ENCODE measurements at places on chromosomes 5 and 9.

DNA sequence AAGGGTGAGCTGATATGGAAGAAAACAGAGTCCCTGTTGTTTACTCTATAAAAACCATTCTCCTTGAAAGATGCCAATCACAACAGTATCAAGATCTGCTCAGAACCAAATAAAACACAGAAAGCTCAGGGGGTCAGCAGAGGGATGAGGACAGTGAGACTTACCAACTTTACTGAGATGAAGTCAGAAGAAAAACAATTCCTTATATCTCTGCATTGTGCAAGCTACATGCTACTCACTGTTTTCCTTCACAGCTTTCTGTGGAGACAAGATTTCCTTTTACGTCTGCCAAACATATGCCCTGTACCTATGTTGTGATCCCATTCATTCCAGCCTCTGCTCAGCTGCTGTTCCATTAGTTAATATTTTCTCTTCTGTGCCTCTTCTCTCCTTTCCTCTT lies 185.6 kb downstream of the TSSK1B start:
- DNase-seq, result no peak

GRCh38 chr5:164356790-164357189 lies 851.4 kb downstream of the MAT2B start:
- no peak for DNase-seq

DNA sequence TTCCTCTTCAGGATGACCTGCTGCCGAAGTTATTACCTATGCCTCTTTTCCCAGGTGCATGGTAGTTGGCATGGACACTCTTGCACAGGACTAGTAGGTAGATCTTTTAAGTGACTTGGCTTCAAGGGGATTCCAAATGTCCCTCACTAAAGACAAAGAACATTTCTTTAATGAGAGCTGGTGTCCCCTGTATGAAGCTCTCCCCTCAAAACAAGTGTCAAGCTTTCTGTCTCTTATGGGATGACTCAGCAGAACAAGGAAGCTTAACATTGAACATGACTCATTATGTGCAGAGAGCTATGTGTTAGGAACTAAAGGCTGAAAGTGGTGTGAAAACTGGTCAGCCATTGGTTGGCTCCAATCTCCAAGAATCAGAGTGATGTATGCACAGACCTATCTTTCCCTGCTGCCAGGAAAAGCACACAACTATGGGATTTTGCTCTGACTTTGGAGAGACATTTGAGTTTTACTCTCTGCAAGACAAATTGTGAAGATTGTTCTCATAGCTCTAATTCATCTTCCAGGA lies 120.5 kb downstream of the PRDM6 start:
- no peak for DNase-seq

GRCh38 chr5:31193591-31194467 lies at the start of gene CDH6:
CDH6 (plus strand) TSS chr5:31193686; CDS start chr5:31267474, 73,788 bp downstream.
- peak; percentile 55 for DNase-seq

DNA sequence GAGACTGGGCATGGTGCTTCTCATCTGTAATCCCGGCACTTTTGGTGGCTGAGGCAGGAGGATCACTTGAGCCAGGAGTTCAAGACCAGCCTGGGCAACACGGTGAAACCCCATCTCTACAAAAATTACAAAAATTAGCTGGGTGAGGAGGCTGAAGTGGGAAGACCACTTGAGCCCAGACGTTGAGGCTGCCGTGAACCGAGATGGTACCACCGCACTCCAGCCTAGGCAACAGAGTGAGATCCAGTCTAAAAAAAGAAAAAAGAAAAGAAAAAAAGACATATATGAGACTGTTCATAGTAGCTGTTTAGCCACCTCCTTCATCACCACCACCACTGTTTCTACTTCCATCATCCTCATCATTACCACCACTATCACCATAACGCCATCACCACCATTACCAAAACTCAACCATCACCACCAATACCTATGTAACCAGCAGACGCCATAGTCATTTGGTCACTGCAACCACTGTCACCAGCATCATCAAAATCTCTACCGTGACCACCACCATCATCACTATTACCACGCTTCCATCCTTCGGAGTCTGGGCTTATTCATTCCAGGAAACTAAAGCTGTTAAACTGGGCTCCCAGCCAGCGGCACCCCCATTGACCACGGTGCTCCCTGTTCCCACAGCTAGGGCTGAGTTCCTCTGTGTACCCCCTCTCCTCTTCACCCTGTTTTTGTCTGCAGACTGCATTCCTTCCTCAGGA lies 8.4 kb upstream of the KIF12 start:
- DNase-seq, result no peak

- no peak for DNase-seq
Measured at GRCh38 chr5:125059255-125060002, 313.0 kb upstream of the ZNF608 start.

GRCh38 chr9:85610074-85610860 lies 131.5 kb downstream of the AGTPBP1 start:
- peak; percentile 75 for DNase-seq

- DNase-seq, result no peak
Measured at GRCh38 chr5:119009131-119009530, 20.8 kb upstream of the DTWD2 start.

- no peak for DNase-seq
Measured at GRCh38 chr9:117772960-117773359, 68.8 kb downstream of the TLR4 start.

DNA sequence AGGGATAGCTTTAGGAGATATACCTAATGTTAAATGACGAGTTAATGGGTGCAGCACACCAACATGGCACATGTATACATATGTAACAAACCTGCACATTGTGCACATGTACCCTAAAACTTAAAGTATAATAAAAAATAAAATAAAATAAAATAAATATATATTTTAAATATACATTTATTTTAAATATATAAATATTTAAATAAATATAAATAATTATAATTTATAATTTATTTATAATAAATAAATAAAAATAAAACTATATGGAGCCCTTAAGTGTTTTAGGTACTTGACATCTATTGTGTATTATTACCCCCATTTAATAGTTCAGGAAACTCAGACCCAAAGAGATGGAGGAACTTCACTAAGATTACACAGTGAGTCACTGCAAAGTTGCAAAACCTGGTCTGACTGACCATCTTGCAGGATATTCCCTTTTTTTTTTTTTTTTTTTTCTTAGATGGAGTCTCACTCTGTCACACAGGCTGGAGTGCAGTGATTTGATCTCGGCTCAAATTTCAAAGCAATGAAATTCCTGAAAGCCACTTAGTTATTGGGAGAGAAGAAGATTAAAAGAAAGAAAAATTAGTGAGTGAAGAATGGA lies 5.8 kb upstream of the C5orf52 start:
- no peak for DNase-seq

- no peak for DNase-seq
Measured at GRCh38 chr5:164934561-164934960, 1429.1 kb downstream of the MAT2B start.

DNA sequence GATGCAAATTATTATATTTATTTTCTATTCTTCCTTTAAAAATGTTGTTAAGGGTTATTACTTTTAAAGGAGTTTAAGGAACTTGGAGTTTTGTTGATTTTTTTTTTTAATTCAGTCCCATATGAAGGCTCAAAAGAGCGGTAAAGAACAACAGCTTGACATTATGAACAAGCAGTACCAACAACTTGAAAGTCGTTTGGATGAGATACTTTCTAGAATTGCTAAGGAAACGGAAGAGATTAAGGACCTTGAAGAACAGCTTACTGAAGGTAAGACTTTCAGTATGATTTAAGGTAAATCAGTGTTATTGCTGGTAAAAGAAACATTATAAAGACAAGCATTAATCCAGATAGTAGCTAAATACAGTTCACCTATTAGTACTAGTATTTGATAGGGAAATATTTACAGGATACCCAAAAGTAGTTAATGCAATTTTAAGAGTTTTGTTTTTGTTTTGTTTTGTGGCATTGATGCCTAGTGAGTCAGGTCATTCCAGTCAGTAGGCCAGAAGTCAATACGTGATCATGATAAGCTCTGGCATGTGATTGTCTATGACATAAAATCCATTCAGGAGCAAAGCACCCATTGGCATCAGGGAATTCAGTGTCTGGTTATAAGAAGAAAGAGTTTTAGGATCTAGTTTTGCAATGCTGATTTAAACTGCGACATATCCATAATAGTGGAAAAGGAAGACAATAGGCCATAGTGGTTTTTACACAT lies 49.2 kb downstream of the CNTRL start:
- DNase-seq, result no peak

- DNase-seq, result no peak
Measured at GRCh38 chr5:87791869-87792268, 379.1 kb upstream of the CCNH start.

- peak; percentile 93 for DNase-seq
Measured at GRCh38 chr9:34701769-34702736, 7.9 kb downstream of the CCL21 start.

DNA sequence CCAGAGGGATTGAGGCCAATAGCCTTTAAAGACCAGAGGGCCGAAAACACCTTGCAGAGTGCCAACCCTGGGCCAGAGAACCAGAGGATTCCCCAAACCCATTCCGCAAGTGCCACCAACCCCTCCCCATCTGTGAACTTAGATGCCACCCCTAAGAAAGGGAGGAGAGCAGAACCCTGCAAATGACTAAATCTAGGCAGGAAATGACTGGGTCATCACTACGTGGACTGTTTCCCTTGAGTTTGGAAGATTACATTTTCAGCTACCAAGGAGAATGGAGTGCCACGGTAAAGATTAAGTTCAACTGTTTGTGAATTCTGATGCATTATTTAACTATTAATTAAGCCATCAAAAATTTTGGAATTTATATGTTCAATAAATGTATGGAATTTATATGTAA lies 142.8 kb downstream of the ENC1 start:
- DNase-seq, result no peak

DNA sequence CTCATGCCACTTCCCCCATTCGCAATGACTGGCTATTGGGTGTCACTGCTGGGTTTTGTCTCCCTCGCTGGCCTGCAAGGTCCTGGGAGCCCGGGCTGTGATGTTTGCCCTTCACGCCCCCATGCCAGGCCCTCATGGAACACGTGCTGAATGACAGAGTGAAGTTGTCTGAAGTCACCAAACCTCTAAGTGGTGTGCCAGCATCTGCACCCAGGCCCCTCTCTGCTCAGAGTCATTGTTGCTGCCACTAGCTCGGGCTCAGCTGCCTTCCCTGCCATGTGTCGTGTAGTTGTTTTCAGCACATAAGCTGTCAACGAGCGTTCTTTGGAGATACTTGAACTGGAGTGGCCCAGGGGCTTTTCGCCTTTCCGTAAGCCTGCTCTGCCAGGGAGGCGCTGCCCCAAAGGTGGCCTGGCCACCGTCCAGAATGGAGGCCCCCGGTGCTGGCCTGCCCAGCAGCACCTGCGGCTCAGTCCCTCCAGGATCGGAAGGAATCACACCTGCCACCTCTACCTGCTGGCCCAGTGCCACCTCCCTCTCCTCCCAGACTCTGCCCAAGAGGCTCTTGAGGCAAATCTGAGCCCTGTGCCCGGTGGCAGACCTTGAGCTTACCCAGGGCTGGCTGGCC lies 250.1 kb downstream of the PBX3 start:
- no peak for DNase-seq

GRCh38 chr5:59517926-59518585 lies 375.5 kb downstream of the PDE4D start:
- DNase-seq, result no peak

- DNase-seq, result no peak
Measured at GRCh38 chr5:52502460-52502999, 285.2 kb upstream of the ITGA1 start.

DNA sequence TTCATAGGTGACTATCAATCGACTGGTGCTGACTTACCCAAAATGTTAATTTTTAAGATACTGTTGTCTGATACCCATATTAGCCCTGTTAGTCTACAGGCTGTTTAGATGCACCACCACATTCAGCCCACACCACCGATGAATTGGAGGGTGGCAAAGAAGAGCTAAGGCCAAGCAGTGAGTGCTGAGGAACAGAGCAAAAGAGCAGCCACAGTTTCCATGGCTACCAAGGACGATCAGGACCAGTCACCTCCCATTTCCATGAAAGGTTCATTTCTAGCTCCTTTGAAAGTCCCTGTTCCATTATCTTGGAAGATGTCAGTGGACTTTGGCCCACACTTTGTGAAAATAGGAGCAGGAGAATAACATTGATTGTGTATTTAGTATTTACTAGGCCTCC lies 362.9 kb downstream of the TRIM32 start:
- DNase-seq, result no peak

DNA sequence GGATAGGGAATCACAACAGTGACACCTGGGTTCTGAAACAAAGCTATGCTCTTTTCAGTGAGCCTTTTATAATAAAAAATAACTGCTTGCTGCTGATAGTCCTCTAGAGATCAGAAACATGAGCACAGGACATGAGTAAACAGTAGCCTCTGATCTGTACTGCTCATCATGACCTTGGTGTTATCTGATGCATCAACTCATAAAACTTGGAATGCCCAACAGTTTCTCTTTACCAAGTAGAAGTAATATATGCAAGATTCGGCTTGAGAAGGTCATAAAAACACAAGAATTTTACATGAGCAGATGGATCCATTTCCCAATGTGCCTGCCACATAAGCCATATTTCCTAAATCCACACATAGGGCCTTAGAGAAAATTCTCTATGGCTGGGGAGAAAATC lies 318.3 kb upstream of the GRAMD2B start:
- no peak for DNase-seq

GRCh38 chr5:139665626-139666025 lies 17.5 kb downstream of the CXXC5 start:
- DNase-seq, result no peak

- DNase-seq, result peak; percentile 58
Measured at GRCh38 chr5:43007911-43008362, 32.2 kb downstream of the ANXA2R start.

GRCh38 chr5:73957397-73958001 lies 331.5 kb downstream of the ARHGEF28 start:
- no peak for DNase-seq

GRCh38 chr9:6218099-6218502 lies 2.5 kb downstream of the IL33 start:
- DNase-seq, result no peak

DNA sequence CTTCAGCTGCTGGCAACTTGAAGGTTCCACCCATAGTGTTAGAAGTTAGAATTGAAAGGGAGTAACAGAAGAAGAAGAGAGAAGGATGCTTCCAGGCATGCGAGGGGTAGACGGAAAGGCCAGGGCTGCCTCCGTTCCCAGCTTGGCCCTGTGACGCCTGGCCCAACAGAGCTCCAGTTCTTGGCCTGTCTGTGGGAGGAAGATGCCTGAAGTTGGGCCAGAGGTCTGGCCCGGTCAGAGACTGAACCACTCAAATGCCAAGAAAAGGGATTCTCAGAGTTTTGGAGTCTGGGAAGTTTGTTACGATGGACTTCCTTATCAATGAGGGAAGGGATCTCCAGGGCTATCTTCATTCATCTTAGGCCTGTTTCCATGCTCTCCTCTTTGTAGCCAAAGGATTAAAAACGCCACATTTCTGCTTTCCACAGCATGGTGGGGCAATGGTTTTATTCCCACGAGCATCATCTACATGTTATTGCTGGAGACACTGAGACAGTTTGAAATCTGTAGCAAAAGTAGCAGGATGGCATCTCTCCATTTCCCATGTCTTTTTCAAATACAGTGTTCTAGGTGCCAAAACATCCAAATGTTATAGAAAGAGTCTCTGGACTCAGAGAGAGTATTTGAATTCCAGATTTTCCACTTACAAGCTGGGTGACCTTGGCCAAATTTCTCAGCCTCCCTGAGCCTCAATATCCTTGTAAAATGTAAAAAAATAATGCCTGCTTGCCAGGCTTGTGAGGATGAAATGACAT lies 65.4 kb upstream of the ANKRD55 start:
- DNase-seq, result no peak

GRCh38 chr9:126666155-126666803 lies 52.6 kb downstream of the LMX1B start:
- DNase-seq, result no peak

All from head of caudate nucleus (tissue), 42 donors.